GM23338 (cell line): ENCODE measurements at places on chromosomes 12 and 14. TPM values are rescaled to one million over a fixed set of nuclear protein-coding genes. Genes with fewer than 3 reads are reported as not detected.
A peak's percentile ranks its signal among the peaks of the same experiment; 100 is the strongest.

- no peaks in the 10 kb centered on the region for H3K36me3 ChIP-seq
- no peak overlapping the region for H3K4me3 ChIP-seq
- H3K27ac ChIP-seq, result no peak overlapping the region
Observed at GRCh38 chr14:100203962-100204834, 34.7 kb upstream of the YY1 start.

The TAS2R8 gene
- not detected in 2 replicates for total RNA-seq

- H3K27ac ChIP-seq, result no peak overlapping the region
- H3K4me3 ChIP-seq, result no peak overlapping the region
- no peaks in the 10 kb centered on the region; the same call in 1 of the 2 replicates for H3K4me1 ChIP-seq
- H3K36me3 ChIP-seq, result peaks cover 26% of the 10 kb centered on the region
Observed at GRCh38 chr14:75088566-75089373, 19.3 kb downstream of the ZC2HC1C start.

DNA sequence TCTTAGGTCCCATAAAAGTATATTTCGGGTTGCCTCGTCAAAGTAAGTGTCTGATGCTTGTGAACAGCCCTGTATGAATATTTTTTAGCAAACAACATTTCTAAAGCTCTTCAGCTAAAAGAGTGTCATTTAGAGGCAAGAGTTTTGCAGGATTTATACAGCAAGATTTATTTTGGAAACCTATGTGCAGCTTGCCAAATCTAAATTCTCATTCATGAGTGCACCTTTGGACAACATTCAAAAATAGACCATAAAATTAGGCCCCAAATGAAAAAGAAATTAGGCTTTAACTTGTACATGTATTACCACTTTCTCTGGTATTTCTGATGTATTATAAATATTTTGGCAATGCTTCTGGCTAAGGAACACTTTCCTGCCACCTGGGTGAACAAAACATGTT is 224.4 kb upstream of the PDZRN4 start:
- DNase-seq, result no peak
- H3K36me3 ChIP-seq, result no peaks in the 10 kb centered on the region
- no peak overlapping the region for H3K4me3 ChIP-seq
- no peak overlapping the region for H3K27ac ChIP-seq

DNA sequence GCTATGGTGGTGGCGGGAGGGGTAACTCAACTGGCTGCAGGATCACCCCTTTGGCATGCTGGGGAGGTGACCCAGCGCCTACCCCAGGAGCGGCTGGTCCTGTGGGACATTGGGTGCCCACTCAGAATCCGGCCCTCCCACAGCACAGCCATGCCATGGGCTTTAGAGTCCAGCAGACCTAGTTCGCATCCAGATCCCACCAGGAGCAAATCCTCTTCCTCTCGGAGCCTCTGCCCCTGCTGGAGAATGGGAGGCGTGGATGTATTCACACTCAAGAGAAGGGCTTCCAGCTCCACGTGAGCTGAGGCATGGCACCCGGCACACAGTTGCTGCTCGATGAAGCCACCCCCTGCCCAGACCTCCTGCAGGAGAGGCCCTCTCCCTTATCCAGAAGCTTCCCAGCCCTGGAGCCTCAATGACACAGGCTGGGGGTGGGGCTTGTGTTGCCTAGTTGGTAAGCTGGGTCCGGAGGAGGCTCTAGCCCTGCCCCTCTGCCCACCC is 17.7 kb downstream of the FAM222A start:
- no peaks in the 10 kb centered on the region for H3K36me3 ChIP-seq
- no peak for DNase-seq
- H3K4me3 ChIP-seq, result no peak overlapping the region
- no peak overlapping the region for H3K27ac ChIP-seq

DNA sequence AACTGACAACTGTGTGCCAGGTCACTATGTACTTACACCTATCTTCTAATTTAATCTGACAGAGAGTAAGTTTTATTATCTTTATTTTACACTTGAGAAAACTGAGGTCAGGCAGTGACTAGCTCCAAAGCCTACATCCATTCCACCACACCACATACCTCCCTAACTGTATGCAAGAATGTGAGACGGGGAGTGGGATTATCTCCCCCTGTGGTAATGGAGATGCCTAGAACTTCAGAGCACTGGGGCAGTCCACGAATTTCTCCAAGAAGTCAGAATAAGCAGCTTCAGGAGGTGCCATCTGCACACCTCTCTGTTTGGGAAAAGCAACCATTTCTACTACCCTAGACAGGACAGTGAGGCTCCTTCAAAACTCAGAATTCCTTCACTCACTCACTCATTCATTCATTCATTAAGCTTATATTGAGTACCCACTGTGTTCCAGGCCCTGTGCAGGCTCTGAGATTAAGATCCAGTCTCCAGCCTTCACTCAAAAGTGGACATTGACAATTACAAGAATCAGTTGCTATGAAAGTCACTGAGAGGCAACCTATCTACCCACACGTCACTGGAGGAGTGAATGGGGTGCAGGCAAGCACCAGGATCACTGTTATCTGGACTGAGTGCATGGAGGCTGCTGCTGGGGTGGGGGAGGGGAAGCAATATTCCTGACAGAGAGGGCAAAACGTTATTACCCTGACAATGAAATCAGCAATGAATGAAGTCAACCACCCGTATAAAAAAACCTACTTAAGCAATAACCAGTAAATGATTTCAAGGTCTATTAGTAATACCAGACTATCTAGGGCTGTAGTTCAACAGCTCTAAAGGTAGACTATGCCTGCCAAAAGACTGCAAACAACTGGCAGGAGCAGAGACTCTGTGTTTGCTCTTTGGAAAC is 18.0 kb downstream of the SLC7A7 start:
- H3K27me3 ChIP-seq, result no peaks in the 10 kb centered on the region
- DNase-seq, result peak; percentile 61
- H3K4me1 ChIP-seq, result peaks cover 17% of the 10 kb centered on the region
- H3K4me3 ChIP-seq, result no peak overlapping the region

The SLC5A8 gene
- 0.10 and 0.35 TPM in 2 replicates for total RNA-seq

GRCh38 chr12:65881348-65881961 is 57.2 kb downstream of the HMGA2 start:
- no peaks in the 10 kb centered on the region for H3K27me3 ChIP-seq
- peak; percentile 54 for DNase-seq
- no peak overlapping the region for H3K4me3 ChIP-seq
- no peaks in the 10 kb centered on the region for H3K36me3 ChIP-seq

DNA sequence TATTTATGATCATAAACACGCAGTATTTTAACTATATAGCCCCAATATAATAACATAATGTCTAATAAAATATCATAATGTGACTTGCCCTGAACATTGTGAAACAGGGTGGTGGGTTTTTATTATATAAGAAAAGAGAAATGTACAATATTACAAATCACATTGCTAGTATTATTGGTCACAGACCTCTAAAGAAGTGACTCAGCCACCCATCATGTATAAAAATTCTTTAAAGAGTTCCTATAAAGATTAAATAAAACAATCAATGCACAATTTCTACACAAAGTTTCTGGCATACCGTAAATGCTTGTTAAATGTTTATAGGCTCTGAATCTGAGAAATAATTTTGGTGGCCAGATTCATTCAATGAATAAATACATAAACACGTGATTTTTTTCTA is 28.9 kb downstream of the ABCC9 start:
- H3K27me3 ChIP-seq, result no peaks in the 10 kb centered on the region
- no peak overlapping the region for H3K27ac ChIP-seq
- H3K36me3 ChIP-seq, result no peaks in the 10 kb centered on the region
- no peak overlapping the region for H3K4me3 ChIP-seq
- no peaks in the 10 kb centered on the region for H3K4me1 ChIP-seq
- DNase-seq, result no peak

DNA sequence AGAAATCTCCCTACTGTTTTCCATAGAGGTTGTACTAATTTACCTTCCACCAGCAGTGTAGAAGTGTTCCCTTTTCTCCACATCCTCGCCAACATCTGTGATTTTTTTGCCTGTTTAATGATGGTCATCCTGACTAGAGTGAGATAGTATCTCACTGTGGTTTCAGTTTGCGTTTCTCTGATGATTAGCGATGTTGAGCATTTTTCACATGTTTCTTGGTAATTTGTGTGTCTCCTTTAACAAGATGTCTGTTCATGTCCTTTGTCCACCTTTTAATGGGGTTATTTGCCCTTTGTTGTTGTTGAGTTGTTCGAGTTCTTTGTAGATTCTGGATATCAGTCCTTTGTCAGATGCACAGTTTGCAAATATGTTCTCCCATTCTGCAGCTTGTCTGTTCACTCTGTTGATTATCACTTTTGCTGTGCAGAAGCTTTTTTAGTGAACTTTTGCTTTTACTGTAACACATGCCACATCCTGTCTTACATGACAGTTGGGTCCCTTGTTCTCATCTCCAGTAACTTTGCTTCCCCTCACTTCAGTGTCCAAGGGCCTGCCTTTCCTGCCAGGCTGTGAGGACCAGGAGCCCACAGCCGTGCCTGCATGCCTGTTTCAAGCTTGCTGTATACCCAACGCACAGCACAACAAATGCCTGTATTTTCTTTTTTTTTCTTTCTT is 64.9 kb downstream of the SPRING1 start:
- no peaks in the 10 kb centered on the region; the same call in 1 of the 2 replicates for H3K4me1 ChIP-seq
- H3K27ac ChIP-seq, result no peak overlapping the region
- no peaks in the 10 kb centered on the region for H3K27me3 ChIP-seq

GRCh38 chr12:121810234-121810817 is 6.5 kb downstream of the SETD1B start:
- peak overlapping the region; percentile 97; the same call in 1 of the 2 replicates for H3K4me3 ChIP-seq
- no peak overlapping the region for H3K27ac ChIP-seq
- peaks cover 39% of the 10 kb centered on the region for H3K4me1 ChIP-seq
- DNase-seq, result no peak
